ENCODE measurements at places on chromosomes 5 and 9.
A peak's percentile ranks its signal among the peaks of the same experiment; 100 is the strongest.

DNA sequence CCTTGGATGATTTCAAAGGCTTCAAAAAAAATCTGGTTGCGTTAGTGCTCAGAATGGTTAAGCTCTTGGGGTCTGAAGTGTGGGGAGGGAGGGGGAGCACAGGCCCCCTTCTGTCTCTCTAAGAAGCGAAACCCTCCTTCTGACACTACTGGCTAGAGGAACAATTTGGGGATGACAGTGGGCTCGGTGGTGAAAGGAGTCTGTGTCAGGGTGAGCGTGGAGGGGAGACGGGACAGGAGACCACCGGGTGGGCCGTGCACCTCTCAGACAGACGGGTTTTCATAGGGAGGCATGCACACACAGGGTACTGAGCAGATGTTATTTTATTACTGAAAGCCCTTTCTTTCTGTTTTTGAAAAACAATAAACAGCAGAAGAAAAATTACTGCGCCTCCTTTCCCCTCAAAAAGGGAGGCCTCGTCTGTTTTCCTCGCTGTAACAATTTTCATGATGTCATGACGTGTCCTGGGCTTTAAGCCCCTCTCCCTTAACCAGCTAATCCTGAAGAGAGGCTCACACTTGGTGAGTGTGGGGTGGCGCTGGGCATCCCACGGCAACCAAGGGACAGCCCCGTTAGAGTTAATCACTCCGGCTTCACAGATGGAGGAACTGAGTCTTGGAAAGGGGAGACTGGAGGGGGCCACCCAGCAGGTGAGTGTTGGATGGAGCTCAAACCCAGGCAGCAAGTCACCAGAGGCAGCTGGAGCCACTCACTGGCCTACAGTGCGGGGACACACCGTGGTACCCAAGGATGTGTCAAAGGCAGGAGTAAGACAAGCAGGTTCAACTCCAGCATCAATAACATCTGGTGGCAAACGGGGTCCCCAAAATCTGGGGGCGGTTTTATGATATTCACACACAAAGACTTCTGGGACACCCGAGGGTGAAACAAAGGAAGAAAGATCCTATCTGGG, 53.4 kb downstream of the PTCH1 start:
- DNase-seq = no peak

DNA sequence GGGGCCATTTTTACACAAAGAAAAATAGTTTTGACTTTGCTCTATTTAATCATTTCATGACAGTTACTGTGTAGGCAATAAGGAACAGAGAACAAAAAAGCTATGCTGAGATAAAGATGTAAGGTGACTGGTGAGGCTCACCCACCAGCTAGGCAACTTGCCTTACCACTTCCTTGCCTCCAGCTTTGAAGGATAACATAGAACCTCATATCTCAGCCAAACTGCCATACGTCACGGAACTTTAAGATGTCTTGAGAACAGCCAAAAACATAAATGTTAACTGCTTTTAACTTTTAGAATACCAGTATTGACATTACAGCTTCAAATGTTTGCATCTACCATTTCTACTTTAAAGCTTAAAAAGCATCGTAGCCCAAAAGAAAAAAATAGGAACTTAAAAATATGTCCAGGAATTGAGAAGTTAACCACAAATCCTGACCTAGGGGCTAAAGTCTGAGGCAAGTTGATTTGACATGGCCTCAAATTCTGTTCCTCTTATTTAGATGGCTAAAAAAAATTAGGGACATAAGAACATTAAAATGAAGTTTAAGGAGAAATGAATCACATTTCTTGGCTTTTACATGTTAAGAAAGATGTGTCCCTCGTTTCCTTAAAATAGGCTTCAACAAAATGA, 7.7 kb upstream of the GCNT4 start:
- DNase-seq = no peak

- no peak for DNase-seq
Observed at GRCh38 chr9:100221538-100221937, 122.5 kb downstream of the INVS start.

GRCh38 chr9:84305497-84306131, 34.9 kb downstream of the SLC28A3 start:
- no peak for DNase-seq

- no peak for DNase-seq
Observed at GRCh38 chr9:99370376-99370775, 148.3 kb downstream of the SEC61B start.

DNA sequence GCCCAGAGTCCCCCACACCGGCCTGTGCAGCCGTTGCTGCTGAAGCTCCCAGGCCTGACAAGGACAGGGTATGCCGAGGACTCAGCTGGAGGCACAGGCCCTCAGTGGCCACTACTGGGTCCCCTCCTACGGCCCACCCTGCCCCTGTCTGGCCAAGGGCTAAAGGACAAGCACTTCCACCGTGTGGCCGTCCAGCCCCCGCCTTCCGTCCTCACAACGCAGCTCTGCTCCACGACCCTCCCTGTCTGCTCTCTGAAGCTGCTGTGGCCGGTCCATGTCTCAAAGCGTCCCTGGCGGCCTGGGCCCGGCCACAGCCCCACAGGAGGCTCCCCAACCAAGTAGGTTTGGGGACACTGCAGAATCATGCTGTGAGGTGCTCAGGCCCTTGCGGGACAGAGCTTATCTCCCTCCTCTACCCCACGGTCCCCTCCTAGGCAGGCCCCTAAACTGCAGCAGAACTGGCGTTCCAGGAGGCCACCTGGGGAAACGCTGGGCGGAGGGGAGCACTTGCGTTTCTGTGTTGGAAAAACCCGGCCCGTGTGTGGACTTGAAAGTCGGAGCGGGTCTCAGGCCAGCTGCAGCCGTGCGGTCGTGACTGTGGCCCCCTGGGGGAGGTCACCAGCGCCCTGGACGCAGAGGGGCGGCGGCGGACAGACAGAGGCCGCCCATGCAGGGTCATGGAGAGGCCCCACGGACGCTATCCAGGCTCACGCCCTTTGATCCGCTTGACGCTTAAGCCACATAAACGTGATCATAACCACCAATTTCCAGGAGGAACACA, 45.6 kb downstream of the NKD2 start:
- no peak for DNase-seq

- no peak for DNase-seq
Observed at GRCh38 chr5:73424556-73424977, 24.0 kb downstream of the FOXD1 start.

- no peak for DNase-seq
Observed at GRCh38 chr5:172870715-172871461, 36.8 kb downstream of the ERGIC1 start.

DNA sequence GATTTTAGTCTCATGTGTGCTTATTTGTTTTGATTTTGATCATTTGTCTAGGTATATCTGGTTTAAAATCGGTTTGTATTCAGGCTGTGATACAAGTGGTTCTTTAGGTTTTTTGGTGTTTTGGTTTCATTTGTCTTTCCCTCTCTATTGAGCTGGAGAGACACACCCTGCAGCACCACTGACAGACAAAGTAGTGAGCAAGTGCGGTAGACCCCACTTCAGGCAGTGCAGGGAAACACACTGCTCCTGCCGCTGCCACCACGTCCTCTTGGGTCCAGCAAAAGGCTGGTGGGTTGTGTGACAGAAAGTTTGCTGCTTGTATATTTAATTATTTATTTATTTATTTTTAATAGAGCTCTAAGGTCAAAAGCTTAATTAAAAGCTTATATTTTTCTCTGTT, 801.0 kb downstream of the NR2F1-AS1 start:
- no peak for DNase-seq

DNA sequence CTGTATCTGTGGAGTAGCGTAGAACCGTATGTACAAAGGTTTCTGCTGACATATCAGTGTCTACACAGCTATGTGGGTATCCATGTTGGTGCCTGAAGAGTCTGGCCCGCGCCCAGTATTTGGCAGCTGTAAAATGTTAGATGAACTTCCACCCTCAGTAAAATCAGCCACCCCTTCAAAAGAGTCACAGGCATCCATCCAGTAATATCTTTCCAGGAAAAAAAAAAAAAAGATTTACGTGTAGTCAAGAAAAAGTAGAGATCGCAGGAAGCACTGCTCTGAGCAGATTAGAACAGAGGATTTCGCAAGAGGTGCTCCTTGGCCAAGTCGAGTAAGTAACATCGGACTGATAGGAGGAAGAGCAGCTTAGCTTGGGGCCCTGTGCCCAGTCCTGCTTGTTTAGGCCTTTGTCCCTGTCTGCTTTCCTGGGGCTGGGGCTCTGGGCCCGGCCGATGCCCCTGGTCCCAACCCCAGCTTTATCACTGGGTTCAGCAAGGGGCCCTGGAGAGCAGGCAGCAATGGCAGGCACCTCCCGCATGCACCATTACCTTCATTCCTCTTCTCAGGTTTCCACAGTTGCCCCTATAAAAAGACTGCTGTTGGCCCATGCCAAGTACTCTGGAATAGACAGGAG, 21.2 kb downstream of the DAPK1 start:
- no peak for DNase-seq

- no peak for DNase-seq
Observed at GRCh38 chr5:143456952-143457547, 53.6 kb upstream of the NR3C1 start.

DNA sequence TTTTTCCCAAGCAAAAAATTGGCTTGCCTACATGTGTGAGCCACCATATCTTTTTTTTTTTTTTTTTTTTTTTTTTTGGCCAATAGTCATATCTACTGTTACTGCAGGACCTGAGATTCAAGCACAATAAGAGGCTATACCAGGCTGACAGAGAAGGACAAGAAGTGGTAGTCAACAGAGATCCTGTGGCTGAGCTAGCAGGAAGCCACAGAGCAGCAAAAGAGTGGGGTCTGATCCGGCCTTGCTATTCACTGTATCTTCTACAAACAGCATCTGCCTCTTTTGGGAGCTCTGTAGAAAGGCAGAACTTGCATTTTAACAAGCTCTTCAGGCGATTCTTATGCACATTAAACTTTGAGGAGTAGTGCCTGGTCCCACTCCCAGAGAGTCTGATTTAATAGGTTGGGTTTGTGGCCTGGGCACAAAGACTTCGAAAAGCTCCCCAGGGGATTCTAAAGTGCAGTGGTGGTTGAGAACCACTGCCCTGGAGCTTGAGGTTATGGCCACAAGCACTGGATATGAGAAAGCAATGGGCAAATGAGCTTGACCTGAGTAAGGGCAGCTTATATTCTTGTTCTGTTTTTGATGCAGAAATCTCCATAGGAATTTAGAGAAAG, 162.8 kb downstream of the PIK3R1 start:
- DNase-seq = peak; percentile 9

DNA sequence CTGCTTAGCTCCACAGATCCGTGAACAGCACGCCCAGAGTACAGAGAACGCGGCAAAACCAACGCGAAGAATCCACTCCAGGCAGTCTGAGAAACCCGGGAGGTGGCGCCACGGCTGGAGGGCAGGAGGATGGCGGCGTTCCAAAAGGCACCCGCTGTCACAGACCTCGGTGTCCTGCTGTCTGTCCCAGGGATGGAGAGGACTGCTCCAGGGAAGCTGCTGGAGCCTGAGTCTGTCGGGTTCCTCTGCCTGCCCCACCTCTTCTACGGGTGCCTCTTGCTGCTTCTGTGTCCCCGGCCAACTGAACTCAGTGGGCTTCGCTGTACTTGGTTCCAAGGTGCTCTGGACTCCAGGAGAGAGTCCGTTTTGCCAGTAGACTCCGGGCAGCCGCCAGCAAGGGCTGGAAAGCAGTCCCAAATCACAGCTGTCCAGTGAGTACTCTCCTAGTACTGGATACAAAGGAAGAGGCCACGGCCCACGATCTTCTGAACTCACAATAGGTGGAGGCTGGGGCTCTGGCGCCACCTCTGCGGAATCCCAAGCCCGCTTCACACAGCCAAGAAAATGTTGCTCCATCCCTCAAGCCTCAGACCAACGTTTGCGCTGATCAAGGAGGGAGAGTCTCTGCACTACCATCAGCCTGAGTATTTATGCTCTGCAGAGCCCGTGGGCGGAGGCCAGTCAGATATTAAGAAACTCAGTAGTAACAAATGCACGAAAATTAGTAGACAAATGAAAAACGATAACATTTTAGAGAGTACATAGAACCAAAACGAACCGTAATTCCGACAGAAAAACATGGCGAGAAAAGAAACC, 440 bp downstream of the ANXA2R start:
- peak; percentile 73 for DNase-seq

GRCh38 chr5:179624841-179625271, 1.4 kb upstream of the HNRNPH1 start:
- DNase-seq = no peak

DNA sequence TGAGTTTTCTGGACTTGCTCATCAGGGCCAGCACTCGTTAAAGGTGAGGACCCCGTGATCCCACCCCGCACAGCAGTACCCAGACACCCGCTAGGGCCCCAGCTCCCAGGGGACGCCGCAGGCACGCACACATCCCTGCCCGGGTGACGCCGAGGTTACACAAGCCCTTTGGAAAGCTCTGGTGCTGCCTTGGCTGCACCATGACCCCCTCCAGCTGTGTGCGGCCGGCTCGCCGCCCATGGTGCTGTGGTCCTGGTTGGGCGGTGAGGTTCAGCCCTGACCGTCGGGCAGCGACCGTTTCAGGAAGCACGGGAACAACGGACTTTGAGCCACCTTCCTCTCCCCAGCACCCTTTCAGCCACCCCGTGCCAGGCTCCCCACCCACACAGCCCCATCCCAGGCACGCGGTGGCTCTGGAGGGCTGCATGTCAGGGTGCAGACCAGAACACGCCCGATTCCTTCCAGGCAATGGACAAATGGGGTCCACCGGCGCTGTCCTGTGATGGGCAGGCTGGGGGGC, 7.5 kb upstream of the SLC12A7 start:
- DNase-seq = no peak

- no peak for DNase-seq
Observed at GRCh38 chr9:117249799-117250198, 165.1 kb downstream of the ASTN2 start.

DNA sequence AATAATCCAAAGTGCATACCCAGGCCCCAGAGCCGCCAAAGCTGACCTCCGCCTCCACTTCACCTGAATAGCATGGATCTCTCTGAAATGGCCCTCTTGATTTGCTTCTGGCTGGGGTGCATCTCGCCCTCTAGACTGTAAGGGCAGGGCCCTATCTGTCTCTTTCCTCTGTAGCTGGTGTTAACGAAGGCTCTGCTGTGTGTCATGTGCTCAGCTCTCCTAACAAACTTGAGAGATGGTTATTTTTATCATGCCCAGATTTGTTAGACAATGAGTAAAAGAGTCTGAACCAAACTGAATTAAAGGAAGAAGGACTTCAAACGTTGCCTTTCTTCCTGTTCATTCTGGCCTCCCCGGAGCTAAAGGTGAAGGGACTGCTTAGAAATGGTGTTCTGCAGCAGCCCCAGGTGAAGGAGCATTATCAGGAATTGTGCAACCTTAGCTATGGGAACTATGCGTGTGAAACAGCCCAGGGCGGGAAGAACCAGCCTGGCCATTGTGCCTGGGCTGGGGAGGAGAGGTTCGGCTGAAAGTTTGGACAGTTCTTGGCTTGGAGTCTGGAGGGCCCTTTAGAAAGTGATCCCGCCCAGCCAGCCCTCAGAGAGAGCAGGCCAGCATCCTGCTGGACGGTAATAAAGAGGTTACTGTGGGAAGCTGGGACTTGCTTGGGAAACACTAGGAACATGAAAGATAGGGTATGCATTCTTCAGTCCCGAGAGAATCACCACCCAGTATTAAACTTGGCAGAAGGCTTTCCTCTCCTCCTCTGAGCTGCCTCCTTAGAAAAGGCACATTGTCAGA, 73.5 kb downstream of the WWC1 start:
- no peak for DNase-seq
